DMS53 (cell line): ENCODE measurements at places on chromosomes 13 and 19.

GRCh38 chr19:3645726-3646125 lies 19.1 kb upstream of the CACTIN start:
- DNase-seq, result no peak

DNA sequence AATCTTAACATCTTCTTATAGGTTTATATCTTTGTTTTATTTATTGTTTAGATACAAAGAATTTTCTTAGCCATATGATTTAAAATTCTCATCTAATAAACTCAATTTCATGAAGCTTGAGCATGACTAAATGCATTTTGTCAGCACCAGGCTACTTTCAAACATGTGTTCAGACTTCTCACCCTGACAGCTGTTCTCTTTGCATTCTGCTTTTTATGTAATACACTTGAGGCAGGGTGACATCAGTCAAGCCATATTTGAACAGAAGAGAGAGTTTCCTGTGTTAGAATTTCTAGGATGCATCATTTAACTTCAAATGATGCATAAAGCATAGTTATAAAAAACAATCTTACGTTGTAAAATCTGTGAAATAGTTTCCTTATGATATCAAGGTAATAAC lies 1295.1 kb upstream of the PCDH20 start:
- DNase-seq, result peak; percentile 84

DNA sequence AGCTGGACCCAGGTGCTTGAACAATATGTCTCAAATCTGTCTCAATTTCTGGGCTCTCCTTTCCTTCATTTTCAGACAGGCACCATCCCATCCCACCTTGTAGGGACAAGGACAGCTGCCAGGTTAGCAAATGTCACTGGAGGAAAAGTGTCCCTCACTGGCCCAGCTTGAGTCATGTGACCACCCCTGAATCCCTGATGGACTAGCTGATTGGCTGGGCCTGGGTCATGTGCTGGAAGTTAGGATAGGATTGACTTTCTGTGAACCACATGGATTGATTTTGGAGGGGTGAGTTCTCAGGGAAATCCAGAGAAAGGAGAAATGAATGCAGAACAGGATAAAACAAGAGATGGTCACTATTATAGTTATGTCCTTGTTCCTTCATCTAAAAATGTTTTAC lies 28.2 kb upstream of the FXYD3 start:
- no peak for DNase-seq

DNA sequence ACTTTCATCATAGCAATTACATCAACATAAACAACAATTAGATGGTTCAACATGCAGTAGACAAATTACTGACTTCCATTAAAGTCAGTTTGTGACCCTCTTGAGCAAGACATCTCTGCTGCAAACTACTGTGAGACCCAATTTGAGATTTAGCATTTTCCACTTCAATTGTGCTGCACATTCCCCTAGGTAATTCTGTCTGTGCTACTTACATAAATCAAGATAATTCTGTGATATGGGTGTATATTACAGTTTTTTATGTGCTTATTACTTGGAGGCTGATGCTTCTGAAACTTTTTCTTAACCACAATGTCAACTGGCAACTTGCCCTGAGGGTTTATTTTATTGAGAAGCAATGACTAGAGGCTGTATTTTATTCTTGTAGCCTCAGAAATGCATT lies 1714.4 kb downstream of the OLFM4 start:
- no peak for DNase-seq

DNA sequence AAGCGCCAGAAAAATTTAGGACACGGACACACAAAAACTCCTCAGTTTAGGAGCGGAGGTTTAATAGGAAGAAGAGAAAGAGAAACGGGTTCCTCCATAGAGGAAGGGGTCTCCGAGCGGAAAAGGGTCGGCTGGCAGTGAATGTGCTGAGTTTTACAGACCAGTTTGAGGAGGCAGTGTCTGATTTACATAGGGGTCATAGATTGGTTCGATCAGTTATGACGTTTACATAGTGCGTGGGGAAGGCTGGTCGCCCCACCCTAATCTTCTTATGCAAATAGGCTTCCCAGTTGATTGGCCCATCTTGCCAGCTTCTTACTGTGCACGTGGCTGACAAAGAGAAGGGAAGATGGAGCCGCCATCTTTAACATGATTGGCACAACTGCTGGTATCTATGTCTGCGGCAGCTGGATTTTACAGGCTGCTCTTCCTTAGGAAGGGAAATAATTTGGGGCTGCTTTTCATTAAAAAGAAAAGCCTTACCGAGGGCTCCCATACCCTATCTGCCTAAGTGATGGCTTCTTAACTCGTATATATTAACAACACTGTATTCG lies 1.2 kb upstream of the ZNF225 start:
- DNase-seq, result peak; percentile 99

DNA sequence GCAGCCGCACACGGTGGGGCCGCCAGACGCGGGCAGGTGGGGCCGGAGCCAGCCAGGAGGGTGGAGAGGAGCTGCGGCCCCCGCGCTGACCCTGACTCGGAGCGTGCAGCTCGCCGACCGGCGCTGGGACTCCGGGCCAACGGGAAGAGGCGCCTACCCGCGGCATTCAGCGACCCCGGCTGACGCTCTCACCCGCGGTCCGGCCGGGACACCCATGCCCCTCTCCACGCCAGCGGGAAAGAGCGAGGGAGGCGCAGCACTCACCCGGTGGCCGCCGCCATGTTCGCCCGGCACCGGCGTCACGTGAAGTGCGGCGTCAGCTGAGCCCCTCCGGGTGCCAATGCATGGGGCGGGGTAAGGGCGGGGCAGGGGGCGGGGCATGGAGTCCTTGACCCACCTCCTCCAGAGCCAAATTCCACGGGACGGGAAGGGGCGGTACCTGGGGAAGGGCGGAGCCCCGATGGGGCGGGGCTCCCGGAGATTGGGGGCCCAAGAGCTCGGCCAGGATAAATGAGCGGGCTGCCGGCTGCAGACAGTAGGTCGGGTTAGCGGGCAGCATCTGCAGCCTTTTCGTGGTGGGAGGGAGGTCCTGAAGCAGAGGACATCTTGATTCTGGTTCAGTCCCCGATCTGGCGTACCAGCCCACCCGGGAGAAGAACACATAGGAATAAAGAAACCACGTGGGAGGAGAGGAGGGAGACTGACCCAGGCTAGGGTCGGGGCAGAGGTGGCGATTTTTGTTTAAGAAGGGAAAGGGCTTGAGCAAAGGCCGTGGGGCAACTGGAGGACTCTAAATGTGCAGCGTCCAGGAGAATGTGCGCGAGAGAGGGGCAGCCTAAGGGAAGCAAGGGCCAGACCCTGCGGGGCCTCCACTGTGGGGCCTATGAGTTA lies at the start of gene PEPD:
TSS of gene PEPD (minus strand) at position 312 of the 891 bp plus-strand sequence. CDS start at position 281, 31 bp downstream.
- peak; percentile 90 for DNase-seq

- no peak for DNase-seq
Observed at GRCh38 chr13:77196052-77196618, 130.8 kb downstream of the MYCBP2 start.

GRCh38 chr13:66716538-66716937 lies 513.6 kb downstream of the PCDH9 start:
- DNase-seq, result no peak

GRCh38 chr13:109091249-109091648 lies 461.8 kb downstream of the MYO16 start:
- DNase-seq, result no peak

- DNase-seq, result no peak
Observed at GRCh38 chr13:44317752-44318151, 55.9 kb upstream of the SERP2 start.

- peak; percentile 46 for DNase-seq
Observed at GRCh38 chr19:1884719-1885334, 469 bp downstream of the ABHD17A start.

GRCh38 chr13:44165221-44165888 lies 208.3 kb upstream of the SERP2 start:
- no peak for DNase-seq

DNA sequence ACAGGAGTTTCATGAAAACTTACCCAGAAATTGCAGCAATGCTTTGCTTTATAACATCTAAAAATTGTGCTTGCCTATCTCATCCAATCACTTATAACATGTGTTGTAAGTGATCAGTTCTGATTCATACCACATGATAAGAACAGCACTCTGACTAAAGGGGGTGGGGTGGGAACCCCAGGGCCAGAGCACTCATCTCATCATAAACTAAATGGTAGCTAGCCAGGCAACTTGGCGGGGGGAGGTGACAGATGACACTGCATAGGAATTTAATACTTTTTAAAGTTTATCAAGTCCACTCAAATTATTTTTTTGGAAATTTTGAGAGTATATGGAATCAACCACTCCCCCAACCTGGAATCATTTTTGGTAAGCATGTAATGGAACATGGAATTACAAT lies 42.1 kb downstream of the FOXO1 start:
- no peak for DNase-seq

DNA sequence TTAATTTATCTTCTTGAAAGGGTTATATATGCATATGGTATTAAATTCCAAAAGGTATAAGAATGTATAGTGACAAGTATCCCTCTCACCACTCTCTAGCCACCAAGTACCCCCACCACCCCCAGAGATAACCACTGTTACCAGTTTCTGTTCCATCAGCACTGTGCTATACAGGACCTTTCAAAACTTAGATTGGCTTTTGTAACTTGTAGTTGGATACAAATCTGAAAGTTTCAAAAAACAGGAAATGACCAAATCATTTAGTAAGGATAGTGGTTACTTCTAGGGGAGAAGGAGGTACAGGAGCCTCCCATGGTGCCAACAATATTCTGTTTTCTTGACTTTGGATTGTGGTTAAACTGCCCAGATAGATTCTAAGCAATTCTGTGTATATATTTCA lies 56.7 kb downstream of the AKAP11 start:
- DNase-seq, result no peak
